NCI-H1092 (cell line): ENCODE measurements at places on chromosomes 16 and 17.

DNA sequence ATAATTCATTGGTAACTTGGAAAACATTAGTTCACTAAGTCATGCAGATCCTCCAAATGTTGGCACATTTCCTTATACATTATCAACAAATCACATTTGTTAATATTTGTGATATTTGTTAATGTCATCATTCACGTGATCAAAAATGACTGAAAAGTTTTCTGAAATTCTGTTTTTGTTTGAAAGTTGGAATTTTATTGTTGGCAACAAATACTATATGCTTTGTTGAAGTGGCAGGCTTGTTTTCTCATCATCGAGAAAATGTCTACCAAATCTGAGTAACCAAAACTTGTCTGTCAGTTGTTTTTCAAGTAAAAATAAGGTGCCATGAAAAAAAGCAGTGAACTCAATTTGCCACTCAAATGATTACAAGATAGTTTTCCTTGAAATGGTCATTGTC, 62.8 kb downstream of the NACA2 start:
- no peak for DNase-seq

DNA sequence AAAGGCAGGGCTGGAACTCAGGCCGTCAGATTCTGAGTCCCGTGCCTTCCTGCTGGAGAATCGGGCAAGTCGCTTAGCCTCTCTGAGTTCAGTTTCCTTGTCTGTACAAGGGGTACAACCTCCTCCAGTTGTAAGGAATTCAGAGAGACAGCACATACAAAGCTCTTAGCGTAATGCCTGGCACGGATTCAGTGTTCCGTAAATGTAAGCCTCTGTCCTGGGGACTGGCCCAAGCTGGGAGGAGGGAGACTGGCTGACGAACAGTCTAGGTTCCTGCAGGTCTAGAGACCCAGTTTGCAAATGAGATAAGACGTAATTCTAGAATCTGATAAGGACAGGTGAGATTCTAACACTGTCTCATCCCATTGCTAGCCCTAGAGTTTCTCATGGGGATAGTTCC, 9.9 kb downstream of the METTL22 start:
- no peak for DNase-seq

- no peak for DNase-seq
These were observed 133.2 kb downstream of the MSI2 start for GRCh38 chr17:57389473-57389872.

GRCh38 chr17:64455993-64456885, 7.3 kb downstream of the MILR1 start:
- DNase-seq: no peak

DNA sequence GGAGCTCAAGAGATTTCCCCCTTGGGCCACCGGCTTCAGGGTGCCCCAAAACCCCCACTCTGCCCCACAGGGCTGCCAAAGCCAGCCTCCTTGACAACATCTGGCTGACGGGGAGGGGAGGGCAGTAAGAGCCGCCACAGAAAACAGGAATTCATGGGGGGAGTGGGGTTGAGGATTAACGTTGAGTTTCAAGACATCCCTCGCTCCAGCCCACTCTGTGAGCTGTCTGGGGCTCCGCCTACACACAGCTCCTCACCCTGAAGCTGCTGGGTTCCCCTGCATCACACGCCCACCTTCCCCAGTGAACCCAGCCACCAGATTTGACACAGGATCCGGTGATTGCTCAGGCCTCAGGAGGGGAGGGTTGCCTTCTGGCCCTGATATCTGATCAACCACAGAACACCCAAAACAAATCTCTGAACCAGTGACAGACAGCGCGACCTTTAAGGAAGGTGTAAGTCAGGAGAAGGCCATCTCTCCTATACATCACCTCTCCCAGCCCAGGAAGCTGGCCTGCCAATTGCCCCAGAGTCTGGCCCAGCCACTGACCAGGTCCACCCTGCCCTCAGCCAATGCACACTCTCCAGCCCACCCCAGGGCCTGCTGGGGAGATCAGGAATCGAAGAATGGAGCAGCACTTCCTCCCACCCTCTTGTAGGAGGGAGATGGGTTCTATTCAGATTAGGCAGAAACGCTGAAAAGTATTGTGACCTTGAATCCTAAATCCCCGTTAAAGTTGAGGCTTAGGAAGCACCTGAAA, 132.1 kb downstream of the CLEC16A start:
- DNase-seq: no peak

GRCh38 chr16:71432906-71433305, 8.9 kb downstream of the TLE7 start:
- no peak for DNase-seq

GRCh38 chr16:69935740-69936139, 15.4 kb upstream of the CLEC18A start:
- DNase-seq: no peak

DNA sequence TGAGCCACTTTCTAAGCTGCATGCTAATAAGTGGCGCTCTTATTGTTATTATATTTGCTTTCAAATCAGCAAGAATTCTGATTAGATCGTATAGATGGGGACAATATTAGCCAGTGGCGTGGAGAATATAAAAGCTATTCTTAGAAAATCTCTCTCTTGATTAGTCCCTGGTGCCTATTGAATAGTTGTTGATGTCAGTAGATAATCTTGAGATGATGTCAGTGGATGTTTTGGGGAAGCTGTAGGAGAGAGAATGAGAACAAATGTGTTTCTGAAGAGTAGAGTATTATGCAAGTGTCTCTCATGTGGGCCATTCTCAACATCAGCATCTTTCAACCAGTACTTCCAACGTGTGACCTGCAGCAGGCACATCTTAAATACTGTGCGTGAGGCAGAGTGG, 445.7 kb downstream of the GRIN2A start:
- DNase-seq: no peak

GRCh38 chr16:2858245-2859025, 465 bp upstream of the PRSS22 start:
- DNase-seq: no peak

DNA sequence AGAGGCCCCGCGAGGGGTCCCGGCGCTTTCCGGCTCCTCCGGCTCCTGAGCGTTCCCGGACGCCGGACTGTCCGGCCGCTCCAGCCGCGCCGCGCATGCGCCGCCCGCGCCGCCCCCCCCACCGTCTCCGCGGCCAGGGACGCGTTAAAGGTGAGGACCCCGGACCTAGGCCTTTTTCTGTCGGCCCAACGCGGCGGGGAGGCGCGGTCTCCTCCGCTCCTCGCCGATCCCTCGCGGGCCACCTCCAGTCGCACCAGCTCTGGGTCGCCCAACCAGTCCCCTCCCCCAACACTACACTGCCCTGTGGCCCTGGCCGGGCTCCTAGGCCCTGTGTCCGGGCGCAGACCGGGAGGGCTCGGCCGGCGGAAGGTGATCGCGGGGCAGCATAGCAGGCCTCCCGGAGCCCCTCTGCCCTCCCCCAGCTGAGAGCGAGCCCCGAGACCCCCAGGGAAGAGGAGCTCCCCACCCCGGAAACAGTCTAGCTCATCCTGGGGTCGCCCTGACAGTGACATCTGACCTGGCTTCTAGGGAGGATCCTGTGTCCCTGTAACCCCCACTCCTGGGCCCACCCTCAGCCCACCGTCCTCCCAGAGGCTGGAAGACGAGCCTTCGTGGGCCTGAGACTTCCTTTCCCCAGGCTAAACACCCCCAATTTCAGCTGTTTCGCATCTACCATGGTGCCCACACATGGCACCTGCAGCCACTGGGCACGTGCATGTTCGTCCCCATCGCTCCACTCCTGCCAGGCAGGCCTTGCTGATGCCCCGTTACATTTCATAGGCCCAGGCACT, 14.7 kb upstream of the BCAR1 start:
- peak; percentile 45 for DNase-seq

DNA sequence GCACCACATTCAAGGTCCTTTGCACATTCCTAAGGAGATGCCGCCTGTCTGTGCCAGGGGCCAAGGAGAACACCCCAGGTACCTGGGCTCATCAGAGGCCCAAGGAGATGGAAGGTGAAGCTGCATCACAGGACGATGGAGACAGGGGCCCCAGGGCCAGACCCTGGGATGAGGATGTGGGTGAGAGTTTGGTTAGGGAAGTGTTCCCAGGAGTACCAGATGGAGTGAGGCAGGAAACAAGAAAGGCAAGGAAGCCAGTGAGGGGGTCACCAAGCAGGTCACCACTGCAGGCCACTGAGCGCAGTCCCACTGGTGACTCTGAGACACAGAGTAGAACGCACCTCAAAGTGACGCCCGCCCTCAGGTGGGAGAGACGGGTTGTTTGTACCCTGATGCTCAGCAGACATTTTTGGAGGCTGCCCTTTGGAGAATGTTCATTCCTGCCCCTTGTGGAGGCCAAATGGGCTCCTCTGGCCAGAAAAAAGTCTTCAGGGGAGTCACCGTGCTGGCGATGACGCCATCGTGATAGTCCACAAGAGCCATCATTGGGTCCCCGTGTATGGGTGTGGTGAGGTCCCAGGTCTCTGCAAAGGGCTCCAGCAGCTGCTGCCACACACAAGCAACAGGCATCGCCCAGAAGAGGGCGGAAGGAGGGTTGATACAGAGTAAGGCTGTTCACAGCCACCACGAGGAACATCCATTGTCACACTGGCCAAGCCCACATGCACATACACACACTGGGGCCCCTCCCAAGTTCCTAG, 57.5 kb downstream of the BEAN1 start:
- DNase-seq: no peak

DNA sequence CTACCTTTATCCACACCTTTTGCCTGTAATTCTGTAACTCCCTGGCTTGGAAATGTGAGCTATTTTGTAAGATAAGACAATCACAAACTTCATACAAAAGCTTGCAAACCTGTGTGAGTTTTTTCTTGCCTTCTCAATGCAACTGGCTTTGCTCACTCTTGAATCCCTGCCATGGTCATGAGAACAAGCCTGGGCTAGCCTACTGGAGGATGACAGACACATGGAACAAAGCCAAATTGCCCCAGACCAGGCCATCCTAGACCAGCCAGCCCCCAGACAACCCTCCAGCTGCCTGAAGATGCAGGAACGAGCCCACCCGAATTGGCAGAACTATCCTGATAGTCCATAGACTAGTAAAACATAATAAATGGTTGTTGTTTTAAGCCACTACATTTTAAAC, 466.6 kb upstream of the ERCC4 start:
- peak; percentile 36 for DNase-seq

DNA sequence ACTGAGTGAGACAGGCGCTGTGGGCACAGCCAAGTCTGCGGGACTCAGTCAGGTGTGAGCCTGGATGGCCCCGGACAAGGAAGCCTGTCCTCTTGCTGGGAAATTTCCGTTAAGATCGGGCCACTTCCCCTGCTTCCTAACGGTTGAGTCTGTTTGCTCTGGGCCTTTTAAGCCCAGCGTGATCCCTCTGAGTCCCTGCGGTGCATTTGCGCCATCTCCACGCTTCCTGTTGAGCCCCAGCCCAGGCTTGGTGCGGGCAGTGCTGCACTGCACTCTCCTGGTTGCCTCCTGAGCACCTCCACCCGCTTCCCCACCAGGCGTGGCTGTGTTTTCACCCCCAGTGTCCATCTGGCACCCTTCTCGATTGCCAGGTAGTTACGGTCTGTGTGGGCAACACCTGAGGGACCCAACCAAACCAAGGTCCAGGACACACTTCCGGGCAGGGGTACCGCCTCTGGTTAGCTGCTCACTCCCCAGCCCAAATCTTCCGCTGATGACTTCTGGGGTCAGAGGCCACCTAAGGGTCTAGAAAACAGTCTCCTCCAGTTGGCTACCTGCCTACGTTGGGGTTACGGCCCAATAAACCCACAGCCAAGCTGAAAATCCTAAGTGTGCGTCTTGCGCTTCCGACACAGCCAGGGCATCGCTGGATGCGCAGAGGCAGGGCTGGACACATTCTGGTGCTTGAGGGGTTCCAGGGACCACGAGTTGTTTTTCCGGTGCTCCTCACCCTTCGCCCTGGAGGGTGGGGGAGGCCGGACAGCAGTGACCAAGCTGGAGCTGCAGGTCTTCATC, 1.4 kb upstream of the SLC25A10 start:
- DNase-seq: no peak

DNA sequence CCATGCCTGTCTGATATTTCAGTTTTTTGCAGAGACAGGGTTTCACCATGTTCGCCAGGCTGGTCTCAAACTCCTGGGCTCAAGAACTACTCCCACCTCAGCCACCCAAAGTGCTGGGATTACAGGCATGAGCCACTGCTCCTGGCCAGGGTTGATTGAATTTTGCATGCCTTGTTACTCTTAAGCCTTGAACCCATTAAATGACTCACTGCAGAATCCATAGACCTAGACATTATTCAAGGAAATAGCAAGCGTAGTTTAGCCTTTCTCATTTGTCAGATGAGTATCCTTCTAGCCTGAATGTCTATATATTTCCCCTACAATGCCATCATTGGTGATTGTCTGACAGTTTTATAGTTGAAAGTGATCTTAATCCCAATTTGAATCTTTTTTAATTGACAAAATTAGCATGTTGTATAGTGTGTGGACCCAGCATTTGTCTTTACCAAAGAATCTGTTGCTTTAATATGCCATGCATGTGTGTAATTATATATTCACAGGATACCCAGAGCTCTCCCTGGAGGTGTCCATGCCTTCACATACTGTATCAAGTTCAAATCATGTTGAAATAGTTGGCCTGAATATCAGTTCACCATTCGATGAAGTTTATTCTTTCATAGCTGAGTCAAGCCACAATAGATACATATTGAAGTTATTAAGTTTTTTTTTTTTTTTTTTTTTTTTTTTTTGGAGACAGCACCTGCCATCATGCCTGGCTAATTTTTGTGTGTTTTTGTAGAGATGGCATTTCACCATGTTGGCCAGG, 321.0 kb downstream of the CPPED1 start:
- DNase-seq: no peak

DNA sequence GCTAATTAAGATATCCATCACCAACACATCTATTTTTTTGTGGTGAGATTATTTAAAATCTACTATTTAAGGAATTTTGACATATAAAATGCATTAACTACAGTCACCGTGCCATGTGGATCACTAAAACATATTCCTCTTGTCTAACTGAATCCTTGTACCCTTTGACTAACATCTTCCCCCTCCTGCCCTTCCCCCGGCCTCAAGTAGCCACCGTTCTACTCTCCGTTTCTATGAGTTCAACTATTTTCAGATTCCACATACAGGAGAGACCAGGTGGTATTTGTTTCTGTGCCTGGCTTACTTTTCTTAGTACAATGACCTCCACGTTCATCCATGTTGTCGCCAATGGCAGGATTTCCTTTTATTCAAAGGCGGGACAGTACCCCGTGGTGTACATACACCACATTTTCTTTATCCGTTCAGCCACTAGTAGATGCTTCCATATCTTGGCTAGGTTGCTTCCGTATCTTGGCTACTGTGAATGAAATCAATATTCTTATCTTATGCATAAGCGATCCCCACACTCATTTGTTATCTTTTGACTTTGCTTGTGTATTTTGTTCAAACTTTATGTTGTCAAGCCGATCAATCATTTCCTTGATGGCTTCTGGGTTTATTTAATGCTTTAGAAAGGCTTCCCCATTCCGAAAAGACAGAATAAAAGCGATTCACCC, 134.7 kb downstream of the KCNJ12 start:
- no peak for DNase-seq

DNA sequence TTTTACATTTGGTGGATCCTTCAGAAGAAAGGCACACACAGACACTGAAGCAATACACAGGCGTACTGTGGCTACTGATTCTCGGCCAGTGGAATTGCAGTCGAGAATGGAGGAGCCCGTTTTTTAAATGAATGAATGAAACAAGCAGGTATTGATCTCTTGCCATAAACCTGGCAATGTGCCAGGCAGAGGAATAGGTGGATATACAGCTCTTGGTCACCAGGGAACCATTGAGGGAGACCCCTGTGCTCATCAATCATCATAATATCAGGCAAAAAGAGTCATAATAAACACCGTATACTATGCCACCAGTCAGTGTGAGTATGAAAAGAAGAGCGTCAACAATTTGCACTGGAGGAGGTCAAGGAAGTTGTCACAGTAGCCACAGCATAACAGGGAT, 140.3 kb upstream of the FOXF1 start:
- no peak for DNase-seq

GRCh38 chr16:55842369-55843104, 9.6 kb upstream of the CES1 start:
- DNase-seq: peak; percentile 4

GRCh38 chr16:58449306-58449705, 50.6 kb upstream of the NDRG4 start:
- DNase-seq: no peak
